ENCODE measurements at places on chromosomes 7 and 10. TPM values are rescaled to one million over a fixed set of nuclear protein-coding genes. Genes with fewer than 3 reads are reported as not detected.
A peak's percentile ranks its signal among the peaks of the same experiment; 100 is the strongest.

Gene IDI1
- total RNA-seq, result 50.3 TPM

Gene WNT2
- not detected for total RNA-seq

GRCh38 chr7:38339953-38340819, 66.8 kb upstream of the TARP start:
- no peak for DNase-seq
- H3K4me1 ChIP-seq, result peaks cover 6% of the 10 kb centered on the region
- H3K27me3 ChIP-seq, result no peaks in the 10 kb centered on the region
- H3K27ac ChIP-seq, result no peak overlapping the region

DNA sequence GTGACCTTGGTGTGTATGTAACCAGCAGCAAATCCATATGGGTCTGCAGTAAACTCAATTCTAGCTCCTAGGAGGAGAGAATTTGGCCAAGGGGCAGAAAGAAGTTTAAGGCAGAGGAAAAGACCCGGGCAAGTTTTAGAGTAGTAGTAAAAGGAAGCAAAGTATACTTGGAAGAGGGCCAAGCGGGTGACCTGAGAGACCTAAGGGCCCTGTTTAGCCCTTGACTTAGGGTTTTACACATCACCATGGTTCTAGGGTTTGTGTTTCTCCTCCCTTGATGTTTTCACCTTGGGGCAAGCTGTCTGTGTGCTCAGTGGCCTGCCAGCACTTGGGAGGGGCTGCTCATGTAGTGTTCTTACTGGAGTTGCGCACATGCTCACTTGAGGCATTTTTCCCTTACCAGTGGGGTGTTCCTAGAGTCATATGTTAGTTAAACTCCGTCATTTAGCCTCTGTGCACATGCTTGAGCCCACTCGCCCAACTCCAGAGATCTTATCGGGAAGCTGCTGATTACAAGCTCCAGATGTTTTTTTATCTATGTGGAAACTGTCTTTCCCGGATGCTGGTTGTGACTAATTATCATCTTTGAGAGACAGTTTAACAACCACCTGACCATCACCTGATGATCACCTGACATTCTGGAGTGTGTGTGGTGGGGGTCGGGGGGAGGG, 137.6 kb upstream of the PRSS1 start:
- DNase-seq, result no peak
- H3K4me1 ChIP-seq, result no peaks in the 10 kb centered on the region

GRCh38 chr7:116861717-116862116, 670 bp upstream of the CAPZA2 start:
- peaks cover 28% of the 10 kb centered on the region for H3K4me1 ChIP-seq
- H3K4me3 ChIP-seq, result peak overlapping the region; percentile 90
- no peak for DNase-seq
- no peaks in the 10 kb centered on the region for H3K36me3 ChIP-seq

Gene DOCK4
- 40.3 TPM for total RNA-seq

Gene INPP5F
- total RNA-seq, result 18.4 TPM

Gene LARP4B
- total RNA-seq, result 78.3 TPM

Gene LZTS2
- total RNA-seq, result 99.4 TPM

GRCh38 chr7:86647385-86648094, 3.8 kb downstream of the GRM3 start:
- no peak overlapping the region for H3K27ac ChIP-seq
- DNase-seq, result no peak
- H3K4me3 ChIP-seq, result no peak overlapping the region
- H3K4me1 ChIP-seq, result peaks cover 5% of the 10 kb centered on the region
- H3K36me3 ChIP-seq, result no peaks in the 10 kb centered on the region
- no peaks in the 10 kb centered on the region for H3K27me3 ChIP-seq

GRCh38 chr10:3095373-3096139, 28.2 kb downstream of the PFKP start:
- H3K36me3 ChIP-seq, result peaks cover 4% of the 10 kb centered on the region
- peaks cover 35% of the 10 kb centered on the region for H3K4me1 ChIP-seq
- no peaks in the 10 kb centered on the region for H3K27me3 ChIP-seq
- H3K27ac ChIP-seq, result peak overlapping the region; percentile 79

DNA sequence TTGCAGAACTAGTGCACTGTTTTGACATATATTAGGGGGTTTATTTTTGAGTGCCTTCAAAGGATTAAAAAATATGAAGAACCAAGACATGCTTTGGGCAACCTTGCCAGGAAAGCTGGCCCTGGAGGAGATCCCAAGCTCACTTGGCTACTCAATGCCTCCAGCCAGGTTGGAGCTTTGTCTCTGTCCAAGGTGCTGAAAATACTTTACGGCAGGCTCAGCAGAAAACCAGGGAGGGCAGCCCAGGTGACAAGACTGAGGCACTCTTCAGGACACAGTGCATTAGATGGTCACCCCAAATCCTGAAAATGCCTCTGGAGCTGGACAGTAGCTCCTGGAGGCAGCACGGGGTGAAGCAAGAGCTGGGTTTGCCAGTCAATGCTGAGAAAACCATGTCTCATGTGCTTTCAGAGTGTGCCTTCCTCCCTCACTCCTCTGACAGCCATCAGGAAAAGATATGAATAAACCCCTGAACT, 5.8 kb upstream of the KCNH2 start:
- H3K27me3 ChIP-seq, result no peaks in the 10 kb centered on the region
- H3K4me1 ChIP-seq, result peaks cover 16% of the 10 kb centered on the region
- DNase-seq, result no peak
- no peak overlapping the region for H3K4me3 ChIP-seq
- H3K27ac ChIP-seq, result no peak overlapping the region

Gene GPNMB
- total RNA-seq, result 113 TPM

- DNase-seq, result peak; percentile 55
- H3K36me3 ChIP-seq, result no peaks in the 10 kb centered on the region
- no peak overlapping the region for H3K27ac ChIP-seq
- H3K4me3 ChIP-seq, result no peak overlapping the region
Observed at GRCh38 chr7:34869057-34869456, 168.2 kb downstream of the DPY19L1 start.

Gene GJD4
- not detected for total RNA-seq

GRCh38 chr7:28160551-28160991, 20.0 kb downstream of the JAZF1 start:
- no peaks in the 10 kb centered on the region for H3K27me3 ChIP-seq
- no peak for DNase-seq
- peaks cover 66% of the 10 kb centered on the region for H3K4me1 ChIP-seq
- peak overlapping the region; percentile 16 for H3K27ac ChIP-seq
- no peak overlapping the region for H3K4me3 ChIP-seq
- peaks cover 6% of the 10 kb centered on the region for H3K36me3 ChIP-seq

Gene DNAJC12
- 2.7 TPM for total RNA-seq

DNA sequence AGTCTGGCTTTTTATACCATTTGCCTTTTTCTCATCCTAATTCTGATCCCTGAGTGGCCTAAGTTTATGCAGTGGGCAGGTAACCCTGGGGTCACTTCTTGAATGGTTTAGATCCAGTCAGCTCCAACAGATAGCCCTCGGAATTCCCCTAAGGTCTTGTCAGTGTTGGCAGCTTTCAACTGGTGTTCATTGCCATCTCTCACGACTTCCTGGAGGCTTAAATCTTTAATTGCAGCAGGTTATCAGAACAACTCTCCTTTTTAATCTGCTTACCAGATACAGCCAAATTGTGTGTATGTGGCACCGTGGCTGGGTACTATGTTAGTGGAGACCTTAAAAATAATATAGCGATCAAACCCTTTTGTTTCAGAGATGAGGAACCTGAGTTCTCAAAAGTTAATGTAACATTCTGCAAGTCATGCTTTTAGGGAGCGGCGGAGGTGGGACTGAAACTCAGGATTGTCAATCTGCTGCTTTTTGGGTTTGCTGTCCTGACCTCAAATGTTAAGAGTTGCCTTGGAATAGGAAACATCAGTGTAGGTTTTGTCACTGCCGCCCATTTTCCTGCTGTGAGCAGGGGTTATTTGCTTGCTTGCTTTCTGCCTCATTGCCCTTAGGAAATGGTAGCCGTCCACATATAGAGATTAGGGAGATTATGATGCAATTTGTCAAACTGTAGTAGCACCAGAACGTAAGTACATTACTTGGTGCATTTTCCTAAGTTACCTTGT, 818 bp downstream of the DLD start:
- no peaks in the 10 kb centered on the region for H3K36me3 ChIP-seq
- peaks cover 35% of the 10 kb centered on the region for H3K4me1 ChIP-seq
- H3K4me3 ChIP-seq, result peak overlapping the region; percentile 76
- H3K27me3 ChIP-seq, result no peaks in the 10 kb centered on the region

- H3K4me3 ChIP-seq, result no peak overlapping the region
- H3K4me1 ChIP-seq, result peaks cover 92% of the 10 kb centered on the region
- H3K27me3 ChIP-seq, result no peaks in the 10 kb centered on the region
- DNase-seq, result no peak
- no peak overlapping the region for H3K27ac ChIP-seq
Observed at GRCh38 chr10:32317795-32318357, 29.1 kb downstream of the EPC1 start.

Gene LRRD1
- total RNA-seq, result 0.49 TPM

DNA sequence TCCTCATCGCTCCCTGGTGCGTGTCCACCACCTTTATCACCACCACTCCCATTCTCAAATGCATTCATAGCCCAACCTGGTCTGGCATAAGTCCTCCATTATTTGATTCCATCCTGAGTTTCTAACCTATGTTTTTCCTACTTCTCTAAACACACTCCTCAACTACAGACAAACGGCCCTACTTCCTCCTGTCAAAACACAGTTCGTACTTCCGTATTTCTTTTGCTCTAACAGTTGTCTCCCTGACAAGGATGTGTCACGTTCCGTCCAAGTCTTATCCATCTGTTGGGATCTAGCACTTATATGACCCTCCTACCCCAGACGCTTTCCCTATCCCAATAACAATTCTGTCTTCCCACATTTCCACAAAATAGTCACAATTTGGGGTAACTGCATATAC, 46.8 kb downstream of the DOCK4 start:
- H3K4me1 ChIP-seq, result peaks cover 9% of the 10 kb centered on the region
- H3K27me3 ChIP-seq, result no peaks in the 10 kb centered on the region
- H3K36me3 ChIP-seq, result no peaks in the 10 kb centered on the region
- DNase-seq, result no peak
- H3K27ac ChIP-seq, result no peak overlapping the region
- no peak overlapping the region for H3K4me3 ChIP-seq

Gene CPXM2
- total RNA-seq, result 18.9 TPM

DNA sequence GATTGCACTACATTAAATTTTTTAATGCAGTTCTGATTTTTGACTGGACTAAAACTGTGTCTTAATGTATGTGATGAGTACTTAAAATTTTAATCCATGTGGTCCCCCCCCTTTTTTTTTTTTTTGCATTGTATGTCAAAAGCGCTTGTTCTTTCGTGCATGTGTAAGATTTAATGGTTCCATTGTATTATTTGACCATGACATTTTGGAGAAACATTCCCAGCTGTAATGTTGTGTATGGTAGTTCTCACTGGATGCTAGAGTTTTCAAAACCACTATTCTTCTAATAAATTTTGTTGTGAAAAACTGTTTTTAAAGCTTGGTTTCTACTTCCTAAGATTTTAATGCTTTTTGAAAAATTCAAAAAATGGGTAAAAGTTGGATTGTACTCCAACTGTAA, 132.0 kb downstream of the LCOR start:
- H3K27me3 ChIP-seq, result no peaks in the 10 kb centered on the region
- DNase-seq, result no peak
- H3K4me3 ChIP-seq, result no peak overlapping the region
- H3K36me3 ChIP-seq, result no peaks in the 10 kb centered on the region
- H3K4me1 ChIP-seq, result no peaks in the 10 kb centered on the region
- no peak overlapping the region for H3K27ac ChIP-seq

DNA sequence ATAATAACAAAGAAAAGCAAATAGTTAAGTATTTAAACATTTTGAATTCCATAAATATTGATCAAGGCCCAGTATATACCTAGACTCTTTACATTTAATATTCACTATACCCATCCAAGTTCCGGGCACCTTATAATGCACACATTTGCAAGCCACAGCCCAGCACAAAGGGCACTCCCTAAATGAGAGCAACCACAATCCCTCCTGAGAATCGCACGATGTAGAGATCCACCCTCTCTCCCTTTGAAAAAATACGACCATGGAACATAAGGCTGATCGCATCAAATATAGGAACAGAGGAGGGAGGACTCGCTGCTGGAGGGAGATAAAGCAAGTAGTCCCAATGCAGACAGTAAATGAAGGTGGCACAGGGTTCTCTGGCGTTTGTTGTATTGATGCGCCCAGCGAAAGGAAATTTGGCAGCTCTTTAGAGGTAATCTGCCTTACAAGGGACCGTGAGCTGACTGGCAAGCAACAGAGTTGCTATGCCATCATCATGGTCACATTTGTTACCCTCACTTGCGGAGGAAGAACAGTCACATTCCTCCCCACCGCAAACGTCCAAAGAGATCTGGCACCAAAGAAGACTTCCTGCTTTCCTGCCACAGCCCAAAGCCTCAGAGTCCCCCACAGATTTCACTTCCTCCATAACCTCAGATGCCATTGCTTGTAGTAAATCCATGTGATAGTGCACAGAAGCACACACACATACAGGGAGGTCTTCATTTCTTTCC, 16.1 kb upstream of the TAS2R40 start:
- H3K27ac ChIP-seq, result no peak overlapping the region
- no peak for DNase-seq
- no peak overlapping the region for H3K4me3 ChIP-seq
- no peaks in the 10 kb centered on the region for H3K4me1 ChIP-seq
- H3K36me3 ChIP-seq, result no peaks in the 10 kb centered on the region

GRCh38 chr10:97601268-97602215, 12.0 kb downstream of the C10orf62 start:
- peaks cover under 1% of the 10 kb centered on the region for H3K4me1 ChIP-seq
- H3K27me3 ChIP-seq, result no peaks in the 10 kb centered on the region
- H3K36me3 ChIP-seq, result no peaks in the 10 kb centered on the region
- no peak for DNase-seq

GRCh38 chr10:103493362-103493915, at the start of gene NEURL1:
NEURL1 (plus strand) TSS chr10:103493705; CDS start chr10:103494388, 683 bp downstream.
- H3K36me3 ChIP-seq, result no peaks in the 10 kb centered on the region
- H3K4me1 ChIP-seq, result peaks cover 39% of the 10 kb centered on the region
- peak within 1 kb of the TSS; percentile 59 for H3K4me3 ChIP-seq
- H3K27ac ChIP-seq, result peak within 1 kb of the TSS; percentile 71
- no peaks in the 10 kb centered on the region for H3K27me3 ChIP-seq
- DNase-seq, result no peak

All from vagina (tissue), 2 donors.